ENCODE measurements at places on chromosomes 7 and 10. TPM values are rescaled to one million over a fixed set of nuclear protein-coding genes. Genes with fewer than 3 reads are reported as not detected.
A peak's percentile ranks its signal among the peaks of the same experiment; 100 is the strongest.

DNA sequence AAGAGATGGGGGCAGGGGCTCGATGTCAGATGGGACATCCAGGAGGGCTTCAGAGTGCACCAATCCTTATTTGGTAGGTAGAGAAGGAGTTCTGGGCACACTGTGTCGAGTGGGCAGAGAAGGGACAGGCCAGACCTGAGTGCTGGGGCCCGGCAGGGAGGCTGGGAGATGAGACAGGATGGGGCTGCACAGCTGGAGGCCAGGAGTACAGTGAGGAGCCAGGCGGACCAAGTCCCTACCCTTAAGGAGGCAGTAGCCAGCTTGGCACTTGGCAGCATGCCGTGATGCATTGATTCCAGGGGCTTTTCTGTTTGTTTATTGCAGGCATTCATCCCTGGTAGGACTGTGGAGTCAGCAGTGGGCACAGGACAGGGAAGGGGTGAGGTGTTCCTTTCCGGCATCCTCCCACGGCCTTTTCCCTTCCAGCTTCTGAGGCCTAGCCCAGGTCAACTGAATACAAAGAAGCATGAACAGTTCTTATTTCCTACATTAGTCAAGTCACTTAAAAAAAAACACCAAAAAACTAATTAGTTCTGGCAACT, 168.8 kb upstream of the CDCA7L start:
- H3K4me1 ChIP-seq: peaks cover 28% of the 10 kb centered on the region
- peaks cover 15% of the 10 kb centered on the region for H3K36me3 ChIP-seq
- peak; percentile 28 for DNase-seq
- no peak overlapping the region for H3K4me3 ChIP-seq

- no peaks in the 10 kb centered on the region for H3K27me3 ChIP-seq
- H3K27ac ChIP-seq: no peak overlapping the region
- no peak overlapping the region for H3K4me3 ChIP-seq
- no peaks in the 10 kb centered on the region for H3K36me3 ChIP-seq
Measured at GRCh38 chr10:142371-142770, 7.1 kb downstream of the ZMYND11 start.

GRCh38 chr10:120492346-120492745, 35.3 kb downstream of the PLPP4 start:
- DNase-seq: no peak
- no peak overlapping the region for H3K4me3 ChIP-seq
- no peaks in the 10 kb centered on the region for H3K36me3 ChIP-seq
- H3K27ac ChIP-seq: no peak overlapping the region
- peaks cover 15% of the 10 kb centered on the region for H3K27me3 ChIP-seq

PTN gene
- total RNA-seq: 11.2 TPM

ABCF2 gene
- 30.5 TPM for total RNA-seq

DNA sequence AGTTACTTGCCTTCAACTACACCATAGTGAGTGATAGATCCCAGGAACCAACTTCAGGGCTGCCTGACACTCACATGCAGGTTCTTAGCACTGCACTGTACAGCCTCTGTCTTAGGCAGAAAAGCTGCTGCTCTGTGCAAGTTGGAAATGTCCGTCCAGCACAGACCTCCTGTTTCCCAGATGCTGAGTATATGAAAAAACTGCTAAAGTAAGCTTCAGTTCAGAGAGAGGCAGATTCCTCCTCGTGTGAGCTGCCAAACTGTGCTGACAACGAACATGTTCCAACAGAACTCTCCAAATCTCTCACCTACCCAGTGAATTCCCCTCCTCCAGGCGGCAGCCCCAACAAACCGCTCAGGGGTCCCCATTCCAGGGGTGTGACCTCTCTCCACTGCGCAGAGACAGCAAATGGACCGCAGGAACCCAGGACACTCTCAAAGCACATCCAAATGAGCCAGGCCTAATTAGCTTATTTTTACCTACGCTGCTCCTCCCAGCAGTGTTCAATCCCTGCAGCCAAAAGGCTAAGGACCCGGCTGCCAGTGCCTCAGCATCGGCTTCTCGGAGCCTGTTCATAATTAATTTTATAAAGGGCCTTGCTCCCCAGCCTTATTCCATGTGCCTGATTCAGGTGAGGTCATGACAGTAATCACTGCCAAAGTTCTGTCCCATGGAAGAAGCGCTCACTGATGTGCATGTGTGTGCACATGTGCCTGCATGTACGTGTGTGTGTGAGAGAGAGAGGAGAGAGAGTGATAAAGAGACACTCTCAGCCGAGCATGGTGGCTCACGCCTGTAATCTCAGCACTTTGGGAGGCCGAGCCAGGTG, 159.5 kb upstream of the AUTS2 start:
- H3K4me3 ChIP-seq: no peak overlapping the region
- no peaks in the 10 kb centered on the region for H3K36me3 ChIP-seq
- H3K27me3 ChIP-seq: no peaks in the 10 kb centered on the region
- no peak overlapping the region for H3K27ac ChIP-seq

DNA sequence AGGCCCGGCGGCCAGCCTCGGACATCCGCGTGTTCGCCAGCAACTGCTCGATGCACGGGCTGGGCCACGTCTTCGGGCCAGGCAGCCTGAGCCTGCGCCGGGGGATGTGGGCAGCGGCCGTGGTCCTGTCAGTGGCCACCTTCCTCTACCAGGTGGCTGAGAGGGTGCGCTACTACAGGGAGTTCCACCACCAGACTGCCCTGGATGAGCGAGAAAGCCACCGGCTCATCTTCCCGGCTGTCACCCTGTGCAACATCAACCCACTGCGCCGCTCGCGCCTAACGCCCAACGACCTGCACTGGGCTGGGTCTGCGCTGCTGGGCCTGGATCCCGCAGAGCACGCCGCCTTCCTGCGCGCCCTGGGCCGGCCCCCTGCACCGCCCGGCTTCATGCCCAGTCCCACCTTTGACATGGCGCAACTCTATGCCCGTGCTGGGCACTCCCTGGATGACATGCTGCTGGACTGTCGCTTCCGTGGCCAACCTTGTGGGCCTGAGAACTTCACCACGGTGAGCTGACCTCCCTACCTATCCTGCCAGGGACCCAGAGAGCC, 656 bp downstream of the ASIC3 start:
- H3K27me3 ChIP-seq: peaks cover 8% of the 10 kb centered on the region
- DNase-seq: no peak
- no peak overlapping the region for H3K4me3 ChIP-seq
- H3K36me3 ChIP-seq: peaks cover 12% of the 10 kb centered on the region

GRCh38 chr10:49649936-49650723, 29.3 kb upstream of the C10orf53 start:
- H3K36me3 ChIP-seq: no peaks in the 10 kb centered on the region
- no peak for DNase-seq
- no peaks in the 10 kb centered on the region for H3K4me1 ChIP-seq

DNA sequence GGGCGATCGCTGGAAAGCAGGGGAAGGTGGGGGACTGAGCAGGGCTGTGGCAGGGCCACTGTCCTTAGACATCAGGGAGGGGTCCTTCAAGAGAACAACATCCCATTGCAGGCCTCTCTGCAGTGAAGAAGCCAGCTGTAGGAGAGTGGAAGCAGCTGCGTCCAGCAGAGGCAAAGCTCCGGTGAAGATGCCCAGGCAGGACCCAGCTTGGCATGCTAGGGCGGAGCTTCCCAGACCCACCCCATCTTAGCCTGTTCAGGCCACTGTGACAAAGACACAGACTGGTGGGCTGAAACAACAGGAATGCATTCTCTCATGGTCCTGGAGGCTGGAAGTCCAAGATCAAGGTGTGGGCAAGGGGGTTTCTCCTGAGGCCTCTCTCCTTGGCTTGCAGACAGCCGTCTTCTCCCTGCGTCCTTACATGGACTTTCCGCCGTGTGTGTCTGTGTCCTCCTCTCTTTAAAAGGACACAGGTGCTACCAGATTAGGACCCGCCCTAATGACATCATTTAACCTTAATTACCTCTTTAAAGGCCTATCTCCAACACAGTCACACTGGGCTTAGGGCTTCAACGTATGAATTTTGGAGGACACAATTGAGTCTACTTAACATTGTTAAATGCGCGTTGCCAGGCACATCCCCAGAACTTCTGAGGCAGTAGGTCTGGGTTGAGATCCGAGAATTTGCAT, 178.1 kb upstream of the GRB10 start:
- no peak overlapping the region for H3K27ac ChIP-seq
- H3K36me3 ChIP-seq: no peaks in the 10 kb centered on the region
- peaks cover 28% of the 10 kb centered on the region for H3K4me1 ChIP-seq
- DNase-seq: no peak
- no peak overlapping the region for H3K4me3 ChIP-seq

- H3K36me3 ChIP-seq: no peaks in the 10 kb centered on the region
- H3K27me3 ChIP-seq: no peaks in the 10 kb centered on the region
- DNase-seq: no peak
- no peak overlapping the region for H3K27ac ChIP-seq
- H3K4me3 ChIP-seq: no peak overlapping the region
Measured at GRCh38 chr10:42640610-42641229, 2.4 kb upstream of the ZNF33B start.

DNA sequence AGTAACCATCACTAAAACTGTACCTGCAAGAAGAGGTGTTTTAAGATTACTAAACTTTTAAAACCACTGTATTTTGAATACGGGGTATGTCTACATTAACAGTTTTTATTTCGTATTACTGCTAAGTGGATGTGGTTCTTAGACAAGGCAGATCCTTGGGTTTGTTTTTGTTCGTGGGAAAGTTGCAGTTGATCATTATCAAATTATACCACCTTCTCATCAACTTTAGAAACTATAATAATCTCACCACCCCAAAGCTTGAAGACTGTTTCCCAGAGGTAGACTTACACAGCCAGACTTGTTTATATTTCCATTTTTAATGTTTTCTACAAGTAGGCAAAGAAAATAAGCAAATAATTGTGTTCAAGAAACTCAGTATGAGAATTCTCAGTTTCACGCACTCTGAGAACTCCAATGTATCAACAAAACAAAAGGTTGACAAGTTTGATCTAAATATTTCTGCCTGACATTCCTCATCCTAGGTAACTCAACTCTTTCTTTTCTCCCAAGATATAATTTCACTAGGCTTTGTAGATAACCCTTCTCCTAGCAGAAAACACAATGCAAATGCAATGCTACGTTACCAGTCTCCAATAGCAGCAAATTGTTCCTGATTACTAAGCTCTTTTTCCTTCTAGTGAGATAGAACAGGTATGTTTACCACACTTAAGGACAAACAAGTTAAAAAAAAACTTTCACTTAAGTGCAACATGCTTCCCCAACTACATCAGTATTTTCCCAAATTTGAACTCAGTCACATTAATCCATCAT, 36.0 kb downstream of the IGF2BP3 start:
- H3K4me1 ChIP-seq: no peaks in the 10 kb centered on the region
- peaks cover 70% of the 10 kb centered on the region for H3K27me3 ChIP-seq
- DNase-seq: no peak

GRCh38 chr10:113528876-113529275, 24.0 kb upstream of the HABP2 start:
- no peak overlapping the region for H3K27ac ChIP-seq
- H3K4me1 ChIP-seq: no peaks in the 10 kb centered on the region
- no peak for DNase-seq
- no peak overlapping the region for H3K4me3 ChIP-seq
- H3K36me3 ChIP-seq: no peaks in the 10 kb centered on the region
- H3K27me3 ChIP-seq: peaks cover 57% of the 10 kb centered on the region

PRSS1 gene
- not detected for total RNA-seq

LRMDA gene
- 18.7 TPM for total RNA-seq

- H3K4me3 ChIP-seq: no peak overlapping the region
- no peak overlapping the region for H3K27ac ChIP-seq
- peaks cover 4% of the 10 kb centered on the region for H3K36me3 ChIP-seq
- H3K4me1 ChIP-seq: peaks cover 58% of the 10 kb centered on the region
- no peak for DNase-seq
- H3K27me3 ChIP-seq: no peaks in the 10 kb centered on the region
Measured at GRCh38 chr7:124919841-124920240, 9.8 kb downstream of the POT1 start.

DNA sequence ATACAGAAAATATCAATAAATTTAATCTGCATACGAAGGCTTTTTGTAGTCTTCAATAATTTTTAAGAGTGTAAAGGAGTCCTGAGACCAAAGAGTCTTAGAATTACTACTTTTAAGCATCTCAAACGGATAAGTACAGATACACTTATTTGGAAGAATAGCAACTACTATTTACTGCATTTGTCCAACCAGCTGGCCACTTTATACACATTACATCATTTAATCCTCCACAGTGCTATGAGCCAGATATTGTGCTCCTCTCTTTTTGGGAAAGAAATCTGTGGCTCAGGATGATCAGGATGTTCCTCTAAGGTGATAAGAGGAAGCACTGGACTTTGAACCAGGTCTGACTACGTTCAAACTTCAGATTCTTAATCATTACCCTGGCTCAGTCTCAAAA, 588.6 kb upstream of the LRRTM3 start:
- H3K27ac ChIP-seq: no peak overlapping the region
- no peaks in the 10 kb centered on the region for H3K27me3 ChIP-seq
- no peaks in the 10 kb centered on the region for H3K4me1 ChIP-seq
- no peak overlapping the region for H3K4me3 ChIP-seq
- no peak for DNase-seq

SDHAF3 gene
- total RNA-seq: 20.5 TPM

DNA sequence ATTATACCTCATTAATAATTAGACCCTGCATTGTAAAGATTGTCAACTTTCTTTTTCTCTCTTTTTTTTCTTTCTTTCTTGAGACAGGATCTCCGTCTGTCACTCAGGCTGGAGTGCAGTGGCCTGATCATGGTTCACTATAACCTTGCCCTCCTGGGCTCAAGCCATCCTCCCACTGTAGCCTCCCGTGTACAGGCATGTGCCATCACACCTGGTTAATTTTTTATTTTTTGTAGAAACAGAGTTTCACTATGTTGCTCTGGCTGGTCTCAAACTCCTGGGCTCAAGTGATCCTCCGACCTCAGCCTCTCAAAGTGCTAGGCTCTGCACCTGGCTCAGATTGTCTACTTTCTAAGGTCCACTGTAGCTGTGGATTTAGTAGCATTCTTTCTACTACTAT, 50.7 kb downstream of the MDFIC start:
- no peaks in the 10 kb centered on the region for H3K27me3 ChIP-seq
- no peak overlapping the region for H3K4me3 ChIP-seq
- DNase-seq: no peak
- H3K4me1 ChIP-seq: peaks cover 46% of the 10 kb centered on the region

- no peak overlapping the region for H3K27ac ChIP-seq
- peaks cover 48% of the 10 kb centered on the region for H3K36me3 ChIP-seq
- peaks cover 14% of the 10 kb centered on the region for H3K4me1 ChIP-seq
- peak; percentile 56 for DNase-seq
Measured at GRCh38 chr10:133278577-133279265, 2.1 kb upstream of the ADAM8 start.
